Neural crest cell (in vitro differentiated cells): ENCODE measurements at places on chromosomes 1 and 21. TPM values are rescaled to one million over a fixed set of nuclear protein-coding genes. Genes with fewer than 3 reads are reported as not detected.

- no peak overlapping the region for H3K4me3 ChIP-seq
- H3K27ac ChIP-seq, result no peak overlapping the region
- peaks cover 9% of the 10 kb centered on the region for H3K36me3 ChIP-seq
Observed at GRCh38 chr1:213291526-213291925, 240.5 kb downstream of the RPS6KC1 start.

GRCh38 chr21:35896060-35896459 is 164.3 kb downstream of the SETD4 start:
- no peak overlapping the region for H3K4me3 ChIP-seq
- H3K36me3 ChIP-seq, result no peaks in the 10 kb centered on the region
- no peaks in the 10 kb centered on the region for H3K27me3 ChIP-seq
- no peak for DNase-seq

Gene FCN3
- not detected in 2 replicates for total RNA-seq

Gene INAVA
- total RNA-seq, result 50.4 and 51.8 TPM in 2 replicates

DNA sequence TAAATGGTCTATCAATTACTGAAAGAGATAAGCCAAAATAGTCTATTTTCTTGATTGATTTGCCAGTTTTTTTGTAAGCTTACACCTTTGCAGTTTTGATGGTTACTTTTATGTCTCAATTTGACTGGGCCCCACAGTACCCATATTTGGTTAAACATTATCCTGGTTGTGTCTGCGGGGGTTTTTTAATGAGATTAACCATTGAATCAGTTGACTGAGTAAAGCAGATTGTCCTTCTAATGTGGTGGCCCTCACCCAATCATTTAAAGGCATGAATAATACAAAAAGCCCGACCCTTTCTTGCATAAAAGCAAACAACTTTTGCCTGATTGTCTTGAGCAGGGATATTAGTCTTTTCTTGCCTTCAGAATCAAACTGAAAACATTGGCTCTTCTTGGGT is 650.0 kb upstream of the RGS18 start:
- H3K27ac ChIP-seq, result no peak overlapping the region
- no peaks in the 10 kb centered on the region for H3K27me3 ChIP-seq
- DNase-seq, result no peak
- no peak overlapping the region for H3K4me3 ChIP-seq
- H3K36me3 ChIP-seq, result no peaks in the 10 kb centered on the region
- no peaks in the 10 kb centered on the region for H3K4me1 ChIP-seq

DNA sequence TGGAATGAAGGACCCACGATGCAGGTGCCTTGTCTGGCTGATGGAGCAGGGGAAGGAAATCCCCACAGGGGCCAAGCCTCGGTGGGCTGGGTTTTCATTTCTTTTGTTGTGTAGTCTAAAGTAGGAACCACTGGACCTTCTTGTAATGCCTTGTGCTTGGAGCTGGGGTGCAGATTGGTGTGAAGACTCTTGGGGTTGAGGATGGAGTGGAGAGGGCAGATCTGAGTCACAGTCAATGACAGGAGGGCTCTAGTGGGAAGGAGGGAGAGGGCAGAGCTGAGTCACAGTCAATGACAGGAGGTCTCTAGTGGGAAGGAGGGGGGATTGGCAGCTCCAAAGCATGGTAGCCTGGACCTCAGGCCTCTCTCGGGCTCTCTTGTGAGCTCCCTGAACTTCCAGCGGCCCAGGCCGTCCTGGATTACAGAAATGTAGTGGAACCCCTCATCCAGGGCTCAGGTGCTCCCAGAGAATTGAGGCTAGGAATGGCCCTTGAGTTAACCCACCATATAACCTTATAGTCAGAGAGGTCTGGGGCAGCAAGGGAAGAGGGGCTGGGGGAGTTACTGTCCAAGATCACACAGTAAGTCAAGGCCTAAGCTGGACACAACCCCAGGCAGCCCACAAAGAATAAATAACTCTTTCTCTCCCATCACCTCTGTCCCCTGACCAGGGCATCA is 313.8 kb downstream of the MATN1 start:
- H3K27ac ChIP-seq, result no peak overlapping the region
- no peaks in the 10 kb centered on the region for H3K27me3 ChIP-seq
- DNase-seq, result no peak
- H3K4me3 ChIP-seq, result no peak overlapping the region
- no peaks in the 10 kb centered on the region for H3K36me3 ChIP-seq
- no peaks in the 10 kb centered on the region for H3K4me1 ChIP-seq

GRCh38 chr1:108636876-108637275 is 24.0 kb downstream of the HENMT1 start:
- peaks cover 15% of the 10 kb centered on the region for H3K36me3 ChIP-seq
- H3K27me3 ChIP-seq, result no peaks in the 10 kb centered on the region
- no peak overlapping the region for H3K27ac ChIP-seq
- no peak for DNase-seq
- H3K4me1 ChIP-seq, result peaks cover 8% of the 10 kb centered on the region

Gene FCER1G
- 0.93 and 1.6 TPM in 2 replicates for total RNA-seq

Gene SLC44A3
- 0.64 and 0.77 TPM in 2 replicates for total RNA-seq

Gene RAP1GAP
- total RNA-seq, result 5.3 and 7.4 TPM in 2 replicates

- peaks cover 2% of the 10 kb centered on the region for H3K27me3 ChIP-seq
- H3K4me3 ChIP-seq, result no peak overlapping the region
- no peak for DNase-seq
- no peaks in the 10 kb centered on the region for H3K36me3 ChIP-seq
- H3K4me1 ChIP-seq, result no peaks in the 10 kb centered on the region
Observed at GRCh38 chr1:207305489-207305873, 16.0 kb upstream of the CD55 start.

Gene LCE1D
- total RNA-seq, result not detected in 2 replicates

DNA sequence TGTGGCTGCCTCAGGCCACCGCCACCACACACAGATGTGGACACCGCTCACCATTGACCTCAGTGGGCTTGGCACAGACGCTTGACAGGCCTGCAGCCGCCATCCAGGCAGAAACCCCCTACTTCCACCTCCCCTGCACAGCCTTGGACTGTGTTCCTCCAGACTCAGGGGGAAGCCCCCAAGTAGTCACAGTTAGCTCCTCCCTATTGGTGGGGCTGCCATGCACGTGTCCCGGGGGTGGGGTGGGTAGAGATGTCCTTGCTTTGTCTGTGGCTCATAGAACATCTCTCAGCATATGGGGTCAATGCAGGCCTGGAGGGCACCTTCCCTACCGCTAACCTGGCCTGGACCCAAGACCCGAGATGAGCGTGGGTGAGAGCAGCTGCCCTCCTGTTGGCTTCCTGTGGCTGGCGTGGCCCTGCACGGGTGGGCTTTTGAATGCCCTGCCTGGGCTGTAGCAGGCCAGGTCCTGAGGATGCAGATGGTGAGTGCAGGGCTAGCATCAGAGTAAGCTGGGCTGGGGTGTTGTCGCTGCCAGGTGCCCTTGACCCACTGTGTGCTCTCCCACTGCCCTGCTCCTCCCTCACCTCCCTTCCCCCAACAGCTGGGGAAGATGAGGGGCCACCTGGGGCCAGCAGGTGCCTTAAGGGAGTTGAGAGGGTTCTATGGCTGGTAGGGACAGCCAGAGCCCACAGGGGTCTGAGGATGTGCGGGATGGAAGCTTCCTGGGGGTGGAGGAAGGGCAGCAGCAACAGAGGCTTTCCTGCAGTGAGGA is 6.2 kb downstream of the CROCC start:
- H3K36me3 ChIP-seq, result peaks cover 3% of the 10 kb centered on the region
- no peaks in the 10 kb centered on the region for H3K27me3 ChIP-seq
- no peak for DNase-seq
- H3K27ac ChIP-seq, result peak overlapping the region; percentile 81
- peaks cover 45% of the 10 kb centered on the region for H3K4me1 ChIP-seq

DNA sequence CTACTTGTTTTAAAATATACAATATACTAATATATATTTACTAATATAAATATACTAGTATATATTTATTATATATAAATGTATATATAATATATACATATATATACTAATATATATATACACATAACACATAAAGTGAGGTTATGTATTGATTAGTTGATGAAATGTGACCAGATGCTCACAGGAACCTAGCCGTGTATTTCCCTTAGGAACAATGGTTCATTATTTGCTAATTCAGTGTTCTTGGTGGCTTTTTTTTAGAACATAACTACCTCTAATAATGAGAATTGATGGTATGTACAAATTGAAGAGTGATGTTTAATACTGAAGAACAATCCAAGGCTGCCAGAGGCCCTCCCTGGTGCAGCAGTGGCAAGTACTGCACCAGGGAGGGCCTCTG is 37.9 kb upstream of the ITPKB start:
- H3K36me3 ChIP-seq, result no peaks in the 10 kb centered on the region
- no peak for DNase-seq
- H3K27ac ChIP-seq, result no peak overlapping the region
- H3K4me1 ChIP-seq, result peaks cover 18% of the 10 kb centered on the region
- H3K4me3 ChIP-seq, result no peak overlapping the region
- no peaks in the 10 kb centered on the region for H3K27me3 ChIP-seq

- H3K27ac ChIP-seq, result no peak overlapping the region
- H3K36me3 ChIP-seq, result no peaks in the 10 kb centered on the region
- no peaks in the 10 kb centered on the region for H3K27me3 ChIP-seq
- DNase-seq, result peak; percentile 59
- H3K4me1 ChIP-seq, result peaks cover 10% of the 10 kb centered on the region
Observed at GRCh38 chr1:214332946-214333798, 52.2 kb downstream of the SMYD2 start.

Gene ODR4
- total RNA-seq, result 18.3 and 22.2 TPM in 2 replicates

GRCh38 chr1:25068829-25069228 is 138.8 kb upstream of the RUNX3 start:
- H3K36me3 ChIP-seq, result no peaks in the 10 kb centered on the region
- H3K4me3 ChIP-seq, result no peak overlapping the region
- H3K27me3 ChIP-seq, result peaks cover 4% of the 10 kb centered on the region
- DNase-seq, result no peak

Gene CAPN8
- not detected in 2 replicates for total RNA-seq

DNA sequence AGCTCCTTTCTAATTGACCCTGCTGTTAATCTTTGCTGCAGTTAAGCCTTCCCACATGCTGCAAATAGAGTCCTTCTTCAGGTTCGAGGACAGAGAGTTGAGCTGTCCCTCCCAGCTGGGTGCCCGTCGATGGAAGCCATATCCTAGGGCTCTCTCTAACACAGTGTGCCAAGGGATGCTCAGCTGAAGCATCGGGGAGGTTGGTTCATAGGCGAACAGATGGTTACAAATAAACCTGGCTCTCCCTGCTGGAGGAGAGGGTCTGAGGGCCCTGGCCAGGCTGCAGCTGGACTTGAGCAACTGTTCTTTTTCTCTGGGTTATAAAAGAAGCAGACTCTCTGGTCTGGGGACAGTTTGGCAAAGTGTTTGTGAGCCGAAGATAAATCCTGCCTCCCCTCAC is 120.3 kb upstream of the C8B start:
- H3K27ac ChIP-seq, result no peak overlapping the region
- no peak for DNase-seq
- no peaks in the 10 kb centered on the region for H3K27me3 ChIP-seq
- no peak overlapping the region for H3K4me3 ChIP-seq

Gene LMOD1
- total RNA-seq, result 0.19 and 0.39 TPM in 2 replicates

Gene SPATA46
- total RNA-seq, result not detected in 2 replicates

GRCh38 chr1:37999430-38000232 is 5.7 kb downstream of the FHL3 start:
- no peak for DNase-seq
- peaks cover 50% of the 10 kb centered on the region for H3K4me1 ChIP-seq
- H3K36me3 ChIP-seq, result peaks cover 3% of the 10 kb centered on the region
- peaks cover 5% of the 10 kb centered on the region for H3K27me3 ChIP-seq
- H3K4me3 ChIP-seq, result peak overlapping the region; percentile 78
- H3K27ac ChIP-seq, result peak overlapping the region; percentile 100

Gene ARMH1
- total RNA-seq, result 5.6 and 5.9 TPM in 2 replicates

DNA sequence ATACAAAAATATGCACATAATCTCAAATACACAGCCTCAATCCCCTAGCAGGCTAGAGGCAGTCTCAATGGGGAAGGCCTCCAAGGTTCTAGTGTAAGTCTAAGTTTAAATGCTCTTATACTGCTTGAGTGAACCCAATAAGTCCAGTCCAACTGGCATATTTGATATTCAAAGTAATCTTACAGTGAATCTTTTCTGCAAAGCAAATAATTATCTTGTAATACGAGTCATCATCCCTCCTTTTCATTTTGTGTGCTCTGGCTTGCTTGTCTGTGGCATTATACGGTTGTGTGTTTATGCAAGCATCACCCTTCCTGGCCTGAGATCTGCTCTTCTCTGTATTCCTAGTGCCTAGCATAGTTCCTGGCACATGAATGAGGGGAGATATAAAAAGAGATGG is 166.9 kb upstream of the HMGB4 start:
- no peaks in the 10 kb centered on the region for H3K36me3 ChIP-seq
- no peak overlapping the region for H3K27ac ChIP-seq
- H3K27me3 ChIP-seq, result peaks cover 22% of the 10 kb centered on the region
- H3K4me1 ChIP-seq, result no peaks in the 10 kb centered on the region
- DNase-seq, result no peak

Gene CCDC30
- 6.9 and 7.5 TPM in 2 replicates for total RNA-seq

GRCh38 chr1:199087144-199087543 is 448.3 kb downstream of the PTPRC start:
- H3K27ac ChIP-seq, result no peak overlapping the region
- DNase-seq, result no peak
- H3K36me3 ChIP-seq, result no peaks in the 10 kb centered on the region
- no peak overlapping the region for H3K4me3 ChIP-seq
- no peaks in the 10 kb centered on the region for H3K27me3 ChIP-seq
- peaks cover 3% of the 10 kb centered on the region for H3K4me1 ChIP-seq

Gene ZSWIM5
- 13.1 and 13.2 TPM in 2 replicates for total RNA-seq

- peaks cover 71% of the 10 kb centered on the region for H3K27me3 ChIP-seq
- H3K36me3 ChIP-seq, result no peaks in the 10 kb centered on the region
- H3K4me3 ChIP-seq, result no peak overlapping the region
Observed at GRCh38 chr1:204285436-204286305, 71.9 kb upstream of the GOLT1A start.

DNA sequence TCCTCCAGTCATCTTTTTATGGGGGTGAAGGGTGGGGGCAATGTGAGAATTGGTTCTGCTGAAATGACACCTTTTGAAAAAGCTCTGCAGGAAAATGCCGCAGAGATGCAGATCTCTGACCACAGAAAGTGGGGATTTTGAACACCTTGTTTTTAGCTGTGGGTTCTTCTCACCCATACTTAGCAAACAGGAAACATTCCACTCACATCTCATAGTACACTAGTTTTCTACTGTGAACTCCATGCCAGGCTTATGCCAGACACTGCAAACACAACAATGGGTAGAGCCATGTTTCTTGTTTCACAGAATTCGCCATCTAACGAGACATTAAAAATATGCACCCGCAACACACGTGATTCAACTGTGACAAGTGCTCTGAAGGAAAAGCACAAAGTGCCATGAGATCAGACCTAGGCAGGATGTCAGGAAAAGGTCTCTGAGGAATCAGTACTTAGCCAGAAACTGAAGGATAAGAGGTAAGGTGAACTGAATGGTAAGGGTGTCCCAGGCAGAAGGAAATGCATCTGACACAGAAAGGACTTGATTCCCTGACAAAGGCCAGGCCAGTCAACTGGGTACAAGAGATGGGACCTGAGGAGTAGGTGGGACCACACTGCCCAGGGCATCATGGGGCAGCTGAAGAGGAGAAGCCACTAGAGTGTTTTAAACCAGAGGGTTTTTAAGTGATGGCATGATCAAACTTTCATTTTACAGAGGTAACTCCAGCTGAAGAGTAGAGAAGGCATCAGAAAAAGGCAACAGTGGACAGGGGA is 83.8 kb upstream of the JAK1 start:
- H3K4me1 ChIP-seq, result no peaks in the 10 kb centered on the region
- no peaks in the 10 kb centered on the region for H3K36me3 ChIP-seq
- no peak for DNase-seq
- no peaks in the 10 kb centered on the region for H3K27me3 ChIP-seq

- no peaks in the 10 kb centered on the region for H3K36me3 ChIP-seq
- DNase-seq, result no peak
- H3K4me1 ChIP-seq, result no peaks in the 10 kb centered on the region
- H3K27ac ChIP-seq, result no peak overlapping the region
- H3K27me3 ChIP-seq, result no peaks in the 10 kb centered on the region
- no peak overlapping the region for H3K4me3 ChIP-seq
Observed at GRCh38 chr1:107710005-107710404, 255.0 kb downstream of the VAV3 start.

- H3K36me3 ChIP-seq, result no peaks in the 10 kb centered on the region
- peaks cover 8% of the 10 kb centered on the region for H3K4me1 ChIP-seq
- H3K4me3 ChIP-seq, result no peak overlapping the region
- no peaks in the 10 kb centered on the region for H3K27me3 ChIP-seq
- no peak overlapping the region for H3K27ac ChIP-seq
Observed at GRCh38 chr1:209190591-209191261, 392.8 kb upstream of the CAMK1G start.
